ENCODE measurements at places on chromosomes 7 and 10. TPM values are rescaled to one million over a fixed set of nuclear protein-coding genes. Genes with fewer than 3 reads are reported as not detected.

SLC26A3 gene
- total RNA-seq = not detected

TMEM26 gene
- total RNA-seq = not detected

RGS10 gene
- total RNA-seq = 12.0 TPM

CTAGE4 gene
- 1.1 TPM for total RNA-seq

DNA sequence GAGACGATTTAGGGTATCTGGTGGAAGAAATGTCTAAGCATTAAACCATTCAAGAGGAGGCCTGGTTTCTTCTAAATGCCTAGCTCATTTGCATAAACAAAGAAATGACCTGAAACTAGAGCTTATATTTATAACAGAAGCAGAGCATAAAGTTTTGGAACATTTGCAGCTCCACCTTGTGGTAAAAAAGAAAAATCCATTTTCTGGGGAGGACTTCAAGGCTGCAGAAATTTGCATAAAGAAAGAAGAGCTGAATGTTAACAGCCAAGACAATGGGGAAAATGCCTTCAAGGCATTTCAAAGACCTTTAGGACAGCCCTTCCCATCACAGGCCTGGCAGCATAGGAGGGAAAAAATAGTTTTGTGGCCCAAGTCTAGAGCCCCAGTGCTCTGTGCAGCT is 362.0 kb downstream of the ZNF248 start:
- no peaks in the 10 kb centered on the region for H3K36me3 ChIP-seq
- no peak overlapping the region for H3K4me3 ChIP-seq
- DNase-seq = peak; percentile 9

DNA sequence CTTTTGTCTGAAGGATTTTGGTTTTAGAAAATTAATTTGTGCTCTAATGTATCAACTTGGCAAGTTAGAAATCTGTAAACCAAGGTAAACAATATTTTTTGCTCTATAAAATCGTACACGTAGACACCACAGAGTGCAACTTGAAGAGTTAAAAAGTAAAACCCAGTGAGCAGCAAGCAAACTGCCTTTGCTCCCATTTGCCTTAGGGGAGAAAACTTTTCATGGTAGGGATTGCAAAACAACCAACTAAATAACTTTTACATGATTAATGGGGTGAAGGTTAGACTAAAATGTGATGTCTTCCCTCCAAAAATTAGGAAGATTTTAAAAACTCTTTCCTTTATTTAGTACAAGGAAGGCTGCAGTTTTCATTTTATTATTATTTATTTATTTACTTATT is 224.2 kb upstream of the LYZL1 start:
- H3K36me3 ChIP-seq = no peaks in the 10 kb centered on the region
- no peak overlapping the region for H3K4me3 ChIP-seq
- H3K4me1 ChIP-seq = peaks cover 17% of the 10 kb centered on the region
- no peak overlapping the region for H3K27ac ChIP-seq

All from neural progenitor cell (in vitro differentiated cells).